NCI-H1105 (cell line): ENCODE measurements at places on chromosomes 2 and 18.

- no peak for DNase-seq
Observed at GRCh38 chr2:30769891-30770462, 37.3 kb downstream of the CAPN13 start.

- no peak for DNase-seq
Observed at GRCh38 chr2:241001413-241002274, 3.2 kb downstream of the SNED1 start.

GRCh38 chr18:519019-519879, 18.7 kb upstream of the COLEC12 start:
- DNase-seq: no peak

- DNase-seq: no peak
Observed at GRCh38 chr18:60568220-60568619, 195.6 kb upstream of the MC4R start.

- no peak for DNase-seq
Observed at GRCh38 chr2:118148809-118149208, 60.5 kb downstream of the INSIG2 start.

- DNase-seq: no peak
Observed at GRCh38 chr18:6405237-6406074, 9.3 kb downstream of the L3MBTL4 start.

GRCh38 chr2:23384551-23385343, at the start of gene KLHL29:
TSS of gene KLHL29 (plus strand) at chr2:23385179. CDS start at chr2:23562197, 177,018 bp downstream.
- peak; percentile 46 for DNase-seq

DNA sequence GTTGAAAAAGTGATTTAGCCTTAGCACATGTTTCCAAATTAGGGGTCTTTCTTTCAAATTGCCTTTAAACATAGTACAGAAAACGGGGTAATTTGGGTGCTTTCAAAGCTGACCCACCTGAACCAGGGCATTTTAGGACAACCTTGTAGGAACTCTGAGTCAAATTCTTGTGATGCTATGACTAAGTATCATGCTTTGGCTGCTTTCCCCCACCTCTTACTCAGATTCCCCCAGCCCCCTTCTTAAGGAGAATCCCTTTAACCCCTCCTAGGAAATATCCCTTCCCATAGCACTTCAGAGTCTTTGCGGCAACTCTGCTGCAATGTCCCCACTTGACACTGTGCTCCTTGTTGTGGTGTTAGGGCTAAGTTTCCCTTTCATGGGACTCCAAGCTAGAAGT, 18.6 kb upstream of the KLF7 start:
- no peak for DNase-seq

GRCh38 chr2:12831016-12831415, 114.3 kb downstream of the TRIB2 start:
- DNase-seq: no peak

DNA sequence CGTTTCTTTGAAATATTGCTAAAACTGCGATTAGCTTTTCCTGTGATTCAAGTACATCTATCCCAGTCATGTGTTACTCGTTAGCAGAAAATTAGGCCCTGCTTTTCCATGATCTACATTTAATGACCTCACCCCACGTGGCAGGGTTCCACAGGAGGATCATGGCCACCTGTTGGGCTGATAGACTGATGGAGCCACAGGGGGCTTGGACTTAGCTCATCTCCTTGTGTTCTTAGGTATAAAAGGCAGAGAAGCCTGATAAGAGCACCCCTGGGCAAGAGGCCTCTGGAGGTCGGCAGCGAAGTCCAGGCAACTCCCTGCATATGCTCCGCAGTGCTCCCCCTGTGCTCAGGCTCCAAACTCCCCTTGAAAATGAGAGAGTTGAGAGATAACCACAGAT, 12.9 kb downstream of the FZD7 start:
- DNase-seq: no peak
